ENCODE measurements at places on chromosomes 7 and 10. TPM values are rescaled to one million over a fixed set of nuclear protein-coding genes. Genes with fewer than 3 reads are reported as not detected.

DNA sequence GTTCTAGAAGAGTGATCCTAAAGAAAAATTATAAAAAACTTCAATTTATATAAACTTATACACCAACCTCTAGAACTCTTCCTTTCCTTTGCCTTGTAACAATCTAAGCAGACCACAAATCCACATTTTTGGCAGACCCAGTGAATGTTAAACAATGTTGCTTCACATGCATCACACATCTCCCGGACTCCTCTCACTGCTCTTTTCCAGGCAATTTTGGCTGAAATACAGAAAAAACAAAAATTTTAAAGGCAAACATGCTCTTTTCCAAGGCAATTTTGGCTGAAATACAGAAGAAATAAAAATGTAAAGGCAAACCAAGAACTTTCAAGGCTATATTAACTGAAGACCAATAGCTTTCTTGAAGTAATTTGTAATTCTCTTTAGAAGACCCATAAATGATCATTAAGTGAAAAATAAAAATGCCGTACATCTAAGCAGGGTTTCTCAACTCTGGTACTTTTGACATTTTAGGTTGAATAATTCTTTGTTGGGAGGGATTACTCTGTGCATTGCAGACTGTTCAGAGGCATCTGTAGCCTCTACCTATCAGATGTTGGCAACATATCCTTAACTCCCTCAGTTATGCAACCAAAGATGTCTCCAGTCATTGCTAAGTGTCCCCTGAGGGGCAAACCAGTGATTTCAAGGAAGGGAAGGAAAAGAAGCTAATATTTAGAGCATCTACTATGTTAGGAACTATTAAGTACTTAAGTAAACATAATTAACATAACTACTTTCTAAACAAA, 64.4 kb downstream of the NRBF2 start:
- DNase-seq = no peak

DNA sequence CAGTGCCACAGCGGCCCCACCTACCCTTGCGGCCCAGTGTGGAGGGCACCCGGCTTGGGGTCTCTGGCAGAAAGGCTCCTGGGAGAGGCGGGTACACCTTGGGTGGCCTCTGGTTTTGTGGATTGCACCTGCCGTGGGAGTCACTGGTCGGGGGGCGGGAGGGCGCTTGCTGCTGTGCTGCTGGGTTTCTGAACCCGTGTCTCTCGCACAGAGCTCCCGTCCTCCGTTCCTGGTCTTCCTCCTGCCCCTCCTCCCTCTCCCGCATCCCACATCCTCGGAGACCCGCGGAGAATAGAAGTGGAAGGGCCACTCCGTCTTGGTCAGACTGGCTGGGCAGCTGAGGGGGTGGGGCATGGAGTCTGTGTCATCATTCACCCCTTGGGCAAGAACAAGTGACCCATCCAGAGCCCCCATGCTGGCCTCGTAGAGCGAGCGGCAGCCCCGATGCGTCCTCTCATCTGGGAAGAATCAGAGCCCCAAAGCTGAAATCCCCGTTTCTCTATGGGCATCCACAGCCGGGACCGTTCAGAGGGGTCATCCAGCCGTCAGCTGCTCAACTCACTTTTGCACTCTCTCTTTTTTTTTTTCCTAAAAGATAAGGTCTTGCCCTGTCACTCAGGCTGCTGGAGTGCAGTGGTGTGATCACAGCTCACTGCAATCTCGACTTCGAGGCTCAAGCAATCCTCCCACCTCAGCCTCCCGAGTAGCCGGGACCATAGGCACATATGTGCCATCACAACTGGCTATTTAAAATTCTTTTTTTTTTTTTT, 4.0 kb downstream of the MAFK start:
- no peak for DNase-seq

DNA sequence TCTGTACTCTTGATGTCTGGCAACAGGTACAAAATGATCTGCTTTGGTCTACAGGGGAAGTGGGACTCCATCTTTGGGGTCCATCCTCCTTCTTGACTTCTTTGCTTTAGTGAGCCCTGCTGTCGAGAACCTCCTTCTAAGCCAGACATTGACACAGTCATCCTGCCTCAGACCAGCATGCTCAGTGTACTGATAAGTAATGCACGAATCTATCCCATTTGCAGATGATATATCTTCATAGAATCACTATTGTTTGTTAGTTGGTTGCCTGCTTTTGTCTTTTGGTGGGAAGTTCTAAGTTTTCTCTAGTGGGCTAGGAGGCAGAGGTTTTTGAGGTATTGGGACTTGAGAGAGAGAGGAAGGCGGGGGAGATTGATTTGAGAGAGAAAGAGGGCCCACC, 8.9 kb downstream of the H2BK1 start:
- no peak for DNase-seq

- peak; percentile 13 for DNase-seq
These were observed at the start of gene EPHB4 for GRCh38 chr7:100827330-100828226. EPHB4 (minus strand) TSS chr7:100827523; CDS start chr7:100827030, 493 bp downstream.

Gene PDK4
- total RNA-seq = not detected

- no peak for DNase-seq
These were observed 5.1 kb upstream of the CSGALNACT2 start for GRCh38 chr10:43132867-43133787.

DNA sequence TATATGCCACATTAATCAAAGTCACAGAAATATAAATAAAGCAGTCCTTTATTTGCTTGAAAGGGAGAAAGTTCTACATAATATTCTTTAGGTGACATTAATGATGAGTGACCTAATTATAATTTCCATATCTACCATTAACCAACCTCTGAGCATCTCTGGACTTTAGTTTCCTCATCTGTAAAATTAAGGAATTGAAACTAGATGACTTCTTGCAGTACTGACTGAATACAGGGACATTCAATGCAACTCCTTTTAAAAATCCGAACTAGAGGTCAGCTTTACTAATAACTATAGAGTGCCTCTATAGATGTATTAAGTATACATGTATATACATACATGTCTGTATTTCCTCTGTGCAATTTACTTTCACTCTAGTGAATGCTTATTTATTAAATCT, 3.9 kb downstream of the FMC1 start:
- no peak for DNase-seq

Gene EPHB6
- total RNA-seq = 22.1 TPM

DNA sequence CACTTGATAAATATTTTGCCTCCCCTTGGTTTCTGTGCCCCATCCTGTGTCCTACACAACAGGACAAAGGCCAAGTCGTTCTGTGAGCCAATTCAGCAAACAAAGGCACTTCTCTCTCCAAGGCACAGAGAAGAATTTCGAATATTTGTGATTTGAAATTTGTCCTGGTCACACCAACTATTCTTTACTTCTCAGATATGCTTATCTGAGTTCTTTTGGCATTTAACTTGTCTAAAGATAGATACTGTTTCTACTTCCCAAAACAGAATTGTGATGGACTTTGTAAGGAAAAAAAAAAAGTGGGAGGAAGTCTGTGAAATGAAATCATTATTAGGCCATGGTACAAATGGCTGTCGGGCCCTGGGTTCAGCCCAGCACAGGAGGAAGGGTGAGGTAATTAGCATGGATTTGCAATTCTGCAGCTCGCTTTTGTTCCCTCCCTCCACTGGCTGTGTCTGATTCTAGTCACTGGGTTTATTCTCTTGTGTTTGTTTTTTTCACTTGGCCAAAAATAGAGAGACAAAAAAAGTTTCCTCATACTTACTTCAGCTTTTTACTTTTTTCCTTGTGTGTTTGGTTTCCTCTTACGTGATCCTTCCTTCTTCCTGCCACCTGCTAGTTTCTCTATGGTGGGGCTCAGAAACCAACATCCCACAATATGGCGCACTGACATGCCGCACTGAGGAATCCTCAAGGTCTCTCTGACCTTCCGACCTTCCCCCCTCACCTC, 108.2 kb upstream of the MKLN1 start:
- DNase-seq = no peak

Gene SPDYE2B
- not detected for total RNA-seq

Gene APBB1IP
- total RNA-seq = 29.4 TPM

DNA sequence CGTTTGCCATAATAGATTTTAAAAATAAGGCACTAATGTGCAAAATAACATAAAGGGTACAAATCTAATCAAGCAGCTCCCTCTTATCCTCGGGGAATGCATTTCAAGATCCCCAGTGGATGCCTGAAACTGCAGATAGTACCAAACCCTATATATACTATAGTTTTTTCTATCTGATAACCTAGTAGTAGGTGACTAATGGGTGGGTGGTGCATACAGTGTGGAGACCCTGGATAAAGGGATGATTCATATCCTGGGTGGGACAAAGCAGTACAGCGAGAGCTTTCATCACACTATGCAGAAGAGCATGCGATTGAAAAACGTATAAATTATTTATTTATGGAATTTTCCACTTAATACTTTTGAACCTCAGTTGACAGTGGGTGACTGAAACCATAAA, 464.5 kb downstream of the GRID1 start:
- no peak for DNase-seq

Gene TMEM236
- not detected for total RNA-seq

- DNase-seq = no peak
These were observed 173.7 kb upstream of the KAT6B start for GRCh38 chr10:74652664-74653063.

DNA sequence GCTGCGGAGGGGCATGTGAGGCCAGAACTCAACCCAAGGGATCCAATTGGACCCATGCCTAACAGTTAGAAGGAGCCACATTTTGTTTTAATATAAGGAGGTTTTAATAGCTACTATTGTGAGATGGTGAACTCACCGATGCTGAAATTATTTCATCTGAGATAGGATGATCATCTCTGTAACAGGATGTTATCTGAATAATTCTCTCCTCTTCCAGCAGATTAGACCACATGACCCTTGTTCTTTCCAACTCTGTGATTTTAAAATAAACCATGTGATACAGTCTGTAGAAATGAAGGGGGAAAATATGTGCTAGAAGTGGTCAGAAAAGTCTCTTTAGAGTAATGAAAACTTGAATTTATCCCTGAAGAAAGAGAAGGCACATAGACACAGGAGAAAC, 385.8 kb downstream of the LRMDA start:
- no peak for DNase-seq

Gene PLPP4
- total RNA-seq = not detected

- no peak for DNase-seq
These were observed 20.4 kb upstream of the FIGNL1 start for GRCh38 chr7:50470250-50471163.

GRCh38 chr7:24548390-24548789, 24.9 kb upstream of the PALS2 start:
- DNase-seq = no peak

DNA sequence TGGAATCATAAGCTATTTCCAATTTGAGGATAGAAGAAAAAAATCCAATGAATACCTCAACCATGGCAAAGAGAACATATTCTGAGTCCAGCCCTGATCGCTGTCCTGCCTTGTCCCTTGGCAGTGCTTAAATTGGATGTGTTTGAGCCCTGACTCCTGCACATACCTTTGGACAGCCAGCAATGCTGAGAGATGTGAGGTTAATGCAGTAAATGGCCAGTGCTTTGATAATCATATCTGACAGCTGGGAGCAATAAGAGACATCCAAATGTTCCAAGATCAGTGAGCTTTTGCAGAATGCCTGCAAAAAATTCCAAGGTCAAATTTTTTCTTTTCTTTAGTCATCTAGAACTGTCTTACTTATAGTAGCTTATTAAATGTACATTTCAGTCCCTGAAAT, 80.1 kb upstream of the LRRC17 start:
- no peak for DNase-seq

- DNase-seq = peak; percentile 8
These were observed 100.5 kb downstream of the ZEB1 start for GRCh38 chr10:31419394-31420063.

Gene SPDYE5
- total RNA-seq = not detected

Gene BCCIP
- total RNA-seq = 103 TPM

Gene EIF5AL1
- total RNA-seq = 2.6 TPM

DNA sequence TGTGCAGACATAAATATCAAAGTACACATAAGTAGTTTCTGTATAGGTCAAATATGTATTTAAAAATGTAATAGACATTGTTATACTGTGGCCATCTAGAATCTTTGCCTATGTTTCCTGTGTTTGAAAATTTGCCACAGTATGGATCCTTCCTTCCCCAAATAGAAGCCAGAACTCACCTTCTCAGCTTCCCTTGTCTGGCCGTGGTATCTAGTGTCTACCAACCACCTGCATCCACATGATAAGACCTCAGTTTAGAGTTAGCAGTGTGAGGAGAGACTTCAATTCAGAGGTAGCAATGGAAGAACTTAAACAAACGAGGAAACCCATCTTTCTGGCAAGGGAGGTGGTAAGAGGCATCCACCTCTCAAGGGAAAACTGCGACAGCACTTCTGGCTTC, 4.9 kb downstream of the TRDMT1 start:
- DNase-seq = no peak

GRCh38 chr7:34162027-34162565, 256.8 kb downstream of the BMPER start:
- no peak for DNase-seq

GRCh38 chr10:104938031-104938430, 296.9 kb downstream of the SORCS3 start:
- DNase-seq = no peak

Gene RNF32
- 0.31 TPM for total RNA-seq

DNA sequence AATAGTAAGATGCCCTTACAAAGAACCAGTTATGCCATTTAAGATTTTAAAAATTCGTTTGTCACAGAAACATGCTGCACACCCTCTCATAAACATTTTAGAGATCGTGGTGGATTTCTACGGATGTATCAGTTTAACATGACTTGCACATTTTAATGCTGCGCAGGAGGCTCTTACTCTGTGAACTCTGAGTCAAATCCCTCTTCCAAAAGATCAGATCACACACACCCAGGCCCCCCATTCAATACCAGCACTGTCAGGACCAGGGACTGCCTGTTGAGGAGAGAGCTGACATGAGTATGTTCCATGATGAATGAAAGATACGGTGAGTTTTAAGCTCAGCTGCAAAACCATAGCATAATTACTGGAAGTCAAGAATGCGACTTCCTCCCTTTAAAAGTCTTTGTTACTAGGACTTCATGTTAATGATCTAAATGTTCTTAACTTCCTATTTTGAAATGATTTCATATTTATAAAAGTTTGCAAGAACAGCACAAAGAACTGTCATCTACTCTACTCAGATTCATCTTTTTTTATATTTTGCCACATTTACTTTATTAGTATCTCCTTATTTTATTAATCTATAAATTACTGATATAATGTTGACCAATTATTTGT, 500.2 kb downstream of the GLRX3 start:
- no peak for DNase-seq

DNA sequence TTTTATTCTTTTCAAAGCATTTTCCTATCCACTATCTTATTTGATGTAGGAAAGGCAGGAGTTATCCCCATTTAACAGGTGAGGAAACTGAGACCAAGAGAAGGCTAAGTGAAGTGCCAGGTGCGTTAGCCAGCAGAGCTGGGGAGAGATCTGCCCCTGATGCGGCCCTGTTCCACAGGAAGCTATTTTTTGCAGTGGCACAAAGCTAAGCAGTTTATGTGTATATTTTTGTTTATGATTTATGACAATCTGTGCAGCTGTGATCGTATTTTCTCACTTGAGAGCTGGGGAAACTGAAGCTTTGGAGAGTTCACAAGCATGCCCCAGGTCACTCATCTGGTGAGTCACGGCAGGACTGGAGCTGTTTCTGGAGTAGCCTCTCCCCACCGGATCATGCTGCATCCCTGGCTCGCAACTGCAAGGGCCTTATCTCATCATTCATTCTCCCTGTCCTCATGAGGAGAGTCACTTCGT, 38.8 kb downstream of the SLC29A3 start:
- DNase-seq = no peak

Gene UCN3
- not detected for total RNA-seq

- DNase-seq = no peak
These were observed 637.2 kb downstream of the POM121L12 start for GRCh38 chr7:53672681-53673080.

Data from activated naive CD4-positive, alpha-beta T cell treated with anti-CD3 and anti-CD28 coated beads for 36 hours (primary cell).